ENCODE measurements at places on chromosomes 1 and 21.

DNA sequence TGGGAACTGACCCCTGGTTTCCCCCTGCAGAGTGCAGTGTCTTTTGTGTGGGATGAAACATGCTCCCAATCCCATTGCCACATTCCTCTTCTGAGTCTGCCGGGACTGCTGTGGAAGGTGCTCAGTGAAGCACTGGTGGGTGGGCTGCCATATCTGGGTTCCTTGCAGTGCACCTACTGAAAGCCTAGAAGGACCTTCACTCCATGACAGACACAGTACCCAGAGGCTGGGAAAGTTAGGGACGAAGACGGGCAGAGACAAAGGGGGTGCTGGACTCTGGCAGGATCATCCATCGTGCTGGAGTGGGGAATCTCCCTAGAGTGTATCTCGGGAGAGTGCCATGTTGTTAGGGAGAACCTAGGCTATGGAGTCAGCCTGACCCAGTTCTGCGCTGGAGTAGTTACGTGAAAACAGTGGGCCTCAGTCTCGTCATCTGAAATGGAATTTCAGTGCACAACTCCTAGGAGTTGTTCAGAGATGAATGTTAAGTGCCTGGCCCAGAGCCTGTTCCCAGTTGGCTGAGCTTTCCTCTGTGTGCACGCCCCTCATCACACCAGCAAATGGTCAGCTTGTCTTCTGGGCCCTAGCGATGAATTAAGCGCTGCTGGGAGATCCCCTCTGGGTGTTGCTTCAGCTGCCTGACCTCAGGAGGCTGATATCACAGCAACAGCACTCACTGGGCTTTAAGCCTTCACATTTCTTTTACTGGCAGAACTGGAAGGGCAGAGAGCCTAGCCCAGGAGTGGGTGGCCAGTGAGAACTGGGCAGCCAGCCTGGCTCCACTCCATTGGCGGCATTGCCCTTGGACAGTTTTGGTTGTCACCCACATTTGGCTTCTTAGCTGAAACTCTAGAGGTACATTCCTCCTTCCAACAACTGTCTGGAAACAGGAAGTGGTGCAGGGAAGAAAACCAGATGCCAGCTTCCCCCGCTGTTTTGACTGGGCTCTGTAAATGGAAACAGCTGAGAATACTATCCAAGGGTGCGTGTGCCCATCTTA lies 479.8 kb upstream of the VAMP3 start:
- peak; percentile 43 for DNase-seq

DNA sequence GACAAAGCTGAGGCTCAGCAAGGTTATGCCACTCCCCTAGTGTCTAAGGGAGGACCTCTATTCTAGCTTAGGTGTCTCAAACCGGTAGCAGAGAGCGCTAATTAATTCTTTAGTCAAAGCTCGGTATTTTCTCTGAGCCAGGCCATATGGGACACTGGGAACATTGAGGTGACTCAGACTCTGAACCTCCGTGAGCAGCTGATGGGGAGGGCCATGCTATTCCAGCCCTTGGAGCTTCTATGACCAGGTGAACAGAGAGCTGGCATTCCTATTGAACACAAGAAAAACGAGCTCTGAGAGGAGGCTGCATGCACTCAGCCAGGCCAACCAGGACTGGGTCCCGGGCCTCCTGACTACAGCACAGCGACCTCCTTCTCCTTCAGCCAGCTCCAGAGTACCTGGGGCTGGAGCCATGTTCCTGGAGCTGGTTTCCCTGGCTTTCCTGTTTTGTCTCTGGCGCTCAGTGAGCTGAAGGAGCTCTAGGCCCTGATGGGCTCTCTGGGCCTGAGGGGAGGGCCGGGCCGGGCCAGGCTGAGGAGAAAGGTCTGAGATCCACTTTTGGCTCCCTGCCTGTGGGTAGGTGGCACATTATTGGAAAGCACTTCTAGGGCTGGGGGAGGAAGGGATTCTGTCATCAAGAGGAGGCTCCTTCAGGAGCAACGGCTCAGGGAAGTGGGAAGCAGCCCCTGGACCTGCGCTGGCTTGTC lies 37.0 kb downstream of the SLC9A1 start:
- no peak for DNase-seq

DNA sequence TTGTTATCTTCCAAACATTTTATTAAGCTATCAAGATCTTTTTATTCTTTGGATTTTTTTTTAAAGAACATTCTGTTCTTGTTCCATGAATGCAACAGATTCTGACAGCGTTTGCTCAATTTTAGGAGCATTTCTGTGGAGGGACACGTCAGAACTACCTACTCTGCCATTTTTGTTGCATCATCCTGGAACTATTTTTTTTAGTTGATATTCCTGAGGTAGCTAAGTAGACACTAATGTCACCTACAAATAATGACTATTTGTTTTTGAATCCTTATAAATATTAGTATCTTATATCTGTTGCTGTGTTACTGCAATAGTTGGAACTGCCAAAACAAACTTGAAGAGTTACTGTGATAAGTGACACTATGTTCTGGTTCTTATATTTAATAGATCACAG lies 57.2 kb downstream of the DNAI4 start:
- DNase-seq: no peak

DNA sequence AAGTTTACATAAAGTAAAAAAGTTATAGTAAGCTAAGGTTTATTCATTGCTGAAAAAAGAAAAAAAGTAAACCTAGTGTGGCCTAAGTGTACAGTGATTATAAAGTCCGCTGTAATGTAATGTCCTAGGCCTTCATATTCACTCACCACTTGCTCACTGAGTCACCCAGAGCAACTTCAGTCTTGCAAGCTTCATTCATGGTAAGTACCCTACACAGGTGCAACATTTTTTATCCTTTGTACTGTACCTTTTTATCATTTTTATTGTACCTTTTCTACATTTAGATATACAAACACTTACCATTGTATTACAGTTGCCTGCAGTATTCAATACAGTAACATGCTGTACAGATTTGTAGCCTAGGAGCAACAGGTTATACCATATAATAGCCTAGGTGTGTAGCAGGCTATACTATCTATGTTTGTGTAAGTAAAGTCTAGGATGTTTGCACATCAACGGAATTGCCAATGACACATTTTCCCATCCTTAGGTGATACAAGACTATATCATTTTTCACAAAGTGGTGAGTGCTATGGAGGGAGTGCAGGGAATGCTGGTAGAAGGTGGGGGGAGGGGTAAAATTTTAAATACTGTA lies 58.0 kb upstream of the DMRTA2 start:
- no peak for DNase-seq

GRCh38 chr1:57007948-57008347 lies 42.1 kb upstream of the C8B start:
- peak; percentile 12 for DNase-seq

DNA sequence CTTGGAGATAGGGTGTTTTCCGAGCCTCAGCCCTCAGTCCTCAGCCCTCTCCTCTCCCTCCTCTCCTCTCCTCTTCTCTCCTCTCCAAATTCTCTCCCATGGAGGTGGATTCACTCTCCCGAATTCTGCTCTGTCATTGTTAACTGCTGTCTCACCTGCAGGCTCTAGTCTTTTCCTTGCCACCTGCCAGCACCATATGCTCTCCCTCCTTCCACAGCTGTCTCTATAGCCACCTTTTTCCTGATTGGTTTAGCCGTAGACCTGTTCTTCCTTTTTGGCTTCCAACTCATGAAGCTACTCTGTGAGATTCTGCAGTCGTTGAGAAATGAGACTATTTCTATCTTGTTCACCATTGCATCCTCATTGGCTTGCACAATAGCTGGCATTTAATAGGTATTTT lies 19.7 kb downstream of the COG2 start:
- DNase-seq: no peak

DNA sequence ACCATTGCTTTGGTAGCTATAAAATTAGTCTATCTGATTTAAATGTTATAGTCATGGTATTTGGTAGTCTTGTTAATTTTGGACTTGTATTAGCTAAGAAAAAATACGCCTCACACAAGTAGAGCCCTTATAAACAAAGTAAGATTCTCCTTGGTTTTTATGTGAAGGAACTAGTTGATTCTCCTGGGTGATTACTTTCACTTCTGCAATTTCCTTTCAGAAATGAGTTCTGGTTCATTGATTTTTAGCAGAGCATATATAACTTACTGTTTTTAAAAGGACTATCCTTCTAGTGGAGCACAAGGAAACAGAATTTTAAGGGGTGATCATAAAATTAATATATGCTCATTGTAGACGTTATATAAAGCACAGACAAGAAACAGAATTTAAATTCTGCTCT lies 120.1 kb downstream of the BACH1 start:
- DNase-seq: no peak

DNA sequence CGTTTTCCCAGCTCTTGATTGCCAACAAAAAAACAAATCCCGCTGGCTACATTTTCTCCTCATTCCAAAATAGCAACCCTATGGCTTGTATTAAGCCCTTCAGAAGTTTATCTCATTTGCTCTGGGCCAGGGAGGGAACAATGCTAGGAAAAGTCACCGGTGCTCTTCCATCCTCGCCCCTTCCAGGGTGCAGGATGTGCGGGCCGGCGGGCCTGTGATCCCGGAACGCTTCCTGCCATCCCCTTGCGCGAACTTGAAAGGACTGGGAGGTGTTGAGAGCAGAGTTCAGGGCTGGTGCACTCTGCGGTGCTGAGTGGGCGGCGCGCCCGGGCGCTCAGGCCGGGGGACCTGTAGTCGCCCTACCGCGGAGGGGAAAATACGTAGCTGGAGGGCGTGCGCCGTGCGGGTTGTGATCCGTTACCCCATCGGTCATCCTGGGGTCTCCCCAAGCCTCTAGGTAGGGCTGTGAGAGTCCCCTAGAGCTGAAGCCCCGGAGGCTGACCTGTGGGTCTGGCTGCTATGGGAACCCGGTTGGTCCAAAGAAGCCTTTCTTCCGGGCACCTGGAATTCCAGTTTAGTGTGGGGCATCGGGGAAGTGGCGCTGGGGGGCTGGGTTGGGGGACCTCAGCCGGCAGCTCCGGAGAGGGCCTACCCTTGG lies 13.1 kb downstream of the NR5A2 start:
- DNase-seq: peak; percentile 35

- peak; percentile 91 for DNase-seq
Measured at GRCh38 chr1:153626904-153627714, at the start of gene S100A13. S100A13 (minus strand) TSS chr1:153627505; CDS start chr1:153626472, 1,033 bp downstream.

DNA sequence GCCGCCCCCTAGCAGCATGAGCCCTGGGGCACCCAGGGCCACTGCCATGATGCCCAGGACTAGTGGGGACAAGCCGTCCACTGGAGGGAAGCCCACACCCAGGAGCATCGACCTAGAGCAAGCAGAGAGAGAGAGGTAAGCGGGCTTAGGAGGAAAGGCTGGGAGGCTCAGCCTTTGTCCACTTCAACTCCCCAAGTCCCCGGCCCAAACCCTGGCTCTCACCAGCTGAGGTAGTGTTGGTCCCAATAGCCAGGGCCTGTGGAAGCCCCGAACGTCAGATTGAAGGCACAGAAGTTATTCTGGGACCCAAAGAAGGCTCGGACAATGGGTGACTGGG lies 2.4 kb downstream of the GLMP start:
- no peak for DNase-seq

DNA sequence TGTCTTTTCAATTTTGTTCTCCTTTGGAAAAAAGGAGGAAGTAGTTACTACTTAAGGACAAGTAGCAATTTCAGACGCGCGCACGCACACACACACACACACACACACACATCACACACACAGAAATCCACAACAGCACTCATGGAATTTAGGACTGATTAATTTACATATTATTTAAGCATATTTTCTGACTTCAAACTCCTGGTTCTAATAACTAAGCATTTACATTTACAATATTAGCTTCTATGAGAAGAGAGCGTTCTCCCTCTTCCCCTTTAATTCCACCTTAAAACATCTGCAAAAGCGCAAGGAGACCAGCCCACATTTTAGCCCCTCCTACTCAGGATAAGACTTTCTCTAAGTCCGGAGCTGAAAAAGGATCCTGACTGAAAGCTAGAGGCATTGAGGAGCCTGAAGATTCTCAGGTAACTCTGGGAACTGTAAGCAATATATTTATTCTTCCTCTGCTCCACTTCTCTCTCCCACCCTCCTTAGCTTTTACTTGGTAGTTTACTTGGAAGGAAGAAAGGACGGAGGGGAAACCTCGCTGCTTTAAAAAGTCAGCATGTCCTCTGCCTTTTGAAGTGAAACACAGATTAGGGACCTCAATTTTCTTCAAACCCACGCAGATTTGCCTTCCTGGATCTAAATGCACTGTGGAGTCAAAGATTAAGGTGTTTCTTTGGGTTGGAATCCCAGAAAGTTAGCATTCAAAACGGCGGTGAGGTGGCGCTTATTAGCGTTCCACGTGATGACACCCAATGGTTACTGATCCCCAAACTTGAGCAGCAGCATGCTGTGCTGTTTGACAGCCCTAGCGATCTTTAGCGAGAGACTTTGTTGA lies at the start of gene PLA2G4A:
Gene PLA2G4A (plus strand): TSS at position 339 of the 844 bp plus-strand sequence. CDS start 25,406 bp downstream, outside the sequence.
- DNase-seq: peak; percentile 86

GRCh38 chr1:33142483-33143064 lies 39.3 kb downstream of the TRIM62 start:
- peak; percentile 23 for DNase-seq

DNA sequence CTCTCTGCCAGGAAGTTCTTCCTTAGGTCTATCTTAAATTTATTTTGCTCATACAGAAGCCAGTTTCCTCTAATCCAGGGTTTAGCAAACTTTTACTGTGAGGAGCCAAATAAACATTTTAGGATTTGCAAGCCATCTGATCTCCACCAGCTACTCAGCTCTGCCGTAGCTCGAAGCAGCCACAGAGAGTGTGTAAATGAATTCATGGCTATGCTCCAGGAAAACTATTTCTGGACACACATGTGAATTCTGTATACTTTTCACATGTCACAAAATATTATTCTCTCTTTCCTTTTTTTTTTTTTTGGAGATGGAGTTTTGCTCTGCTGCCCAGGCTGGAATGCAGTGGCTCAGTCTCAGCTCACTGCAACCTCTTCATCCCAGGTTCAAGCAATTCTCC lies 13.4 kb upstream of the AGTRAP start:
- no peak for DNase-seq

DNA sequence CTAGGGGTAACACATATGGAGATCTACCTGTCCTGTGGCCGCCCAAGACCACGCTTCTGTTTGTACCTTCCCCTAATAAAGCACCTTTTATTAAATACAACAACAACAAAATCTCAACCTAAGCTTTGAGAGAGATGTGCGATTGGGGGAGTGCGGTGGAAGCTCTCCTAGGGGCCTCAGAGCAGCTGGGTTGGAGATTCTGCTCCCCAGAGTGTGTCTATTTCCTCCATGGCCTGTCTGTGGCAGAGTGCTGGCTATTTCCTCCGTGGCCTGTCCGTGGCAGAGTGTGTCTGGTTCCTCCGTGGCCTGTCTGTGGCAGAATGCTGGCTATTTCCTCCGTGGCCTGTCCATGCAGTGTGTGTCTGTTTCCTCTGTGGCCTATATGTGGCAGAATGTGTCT lies 139.3 kb upstream of the IPO9 start:
- DNase-seq: no peak

GRCh38 chr1:24411963-24412362 lies 1.6 kb downstream of the STPG1 start:
- DNase-seq: peak; percentile 57

All from cardiac fibroblast (primary cell).